ENCODE measurements at places on chromosomes 2 and 18. TPM values are rescaled to one million over a fixed set of nuclear protein-coding genes. Genes with fewer than 3 reads are reported as not detected.

TGIF1 gene
- 13.1 TPM for polyA plus RNA-seq

CCDC121 gene
- 0.97 TPM for polyA plus RNA-seq

GALNT1 gene
- 13.9 TPM for polyA plus RNA-seq

SLC4A5 gene
- polyA plus RNA-seq: 0.12 TPM

DNA sequence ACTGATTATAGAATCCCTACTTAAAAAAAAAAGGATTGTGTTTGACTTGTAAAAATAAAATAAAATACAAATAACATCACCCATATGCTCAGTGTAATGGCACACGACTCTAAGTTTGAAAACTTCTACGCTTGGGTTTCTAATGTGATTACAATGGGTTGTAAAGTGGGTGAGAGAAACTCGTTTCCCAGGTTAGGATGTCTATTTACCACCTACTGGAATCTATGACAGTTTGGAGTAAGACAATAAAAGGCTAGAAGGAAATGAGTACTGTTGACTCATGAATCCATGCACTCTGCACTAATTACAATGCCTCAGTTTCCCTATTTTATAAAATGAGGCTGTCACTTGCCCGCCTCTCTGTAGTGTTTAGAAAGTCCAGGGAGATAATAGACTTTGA is 204.2 kb upstream of the FBXO11 start:
- no peak for DNase-seq

GRCh38 chr2:116491292-116491691 is 1323.2 kb upstream of the DDX18 start:
- no peak for DNase-seq

DNA sequence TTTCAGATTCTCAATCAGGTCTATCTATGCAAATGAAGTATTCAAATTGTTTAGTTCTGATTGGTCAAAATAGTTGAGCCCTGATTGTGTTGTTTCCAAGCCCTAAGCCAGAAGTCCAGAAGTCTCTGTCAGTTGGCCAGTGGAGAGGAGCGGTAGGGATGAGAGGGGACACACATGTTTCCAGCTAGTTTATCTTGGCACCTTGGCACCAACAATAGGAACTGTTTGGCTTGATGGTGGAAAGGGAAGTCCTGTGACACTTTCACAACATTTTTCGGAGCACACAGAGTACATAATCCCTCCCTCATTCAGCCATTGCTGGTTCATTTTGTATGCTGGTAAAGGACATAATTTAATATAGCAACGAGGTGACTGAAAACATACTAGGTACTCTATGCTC is 1661.6 kb downstream of the SUCLG1 start:
- no peak for DNase-seq

DNA sequence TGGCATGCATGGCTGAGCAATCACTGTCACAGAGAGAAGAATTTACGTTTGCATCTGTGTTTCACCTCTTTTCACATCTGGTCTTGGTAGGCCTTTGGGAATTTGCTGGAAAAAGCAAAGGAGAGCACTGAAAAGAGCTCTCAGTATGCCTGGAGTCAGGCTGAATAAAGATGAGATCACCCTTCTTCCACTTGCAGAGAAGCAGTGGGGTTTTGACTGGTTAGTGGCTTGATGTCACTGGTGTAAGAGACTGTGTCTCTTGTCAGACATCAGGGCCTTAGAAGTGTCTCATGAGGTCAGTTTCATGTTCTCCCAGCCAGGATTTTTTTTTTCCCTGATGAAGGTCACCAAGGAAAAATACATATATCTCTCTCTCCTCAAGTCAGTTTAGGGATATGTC is 353.8 kb downstream of the INSIG2 start:
- DNase-seq: no peak

DNA sequence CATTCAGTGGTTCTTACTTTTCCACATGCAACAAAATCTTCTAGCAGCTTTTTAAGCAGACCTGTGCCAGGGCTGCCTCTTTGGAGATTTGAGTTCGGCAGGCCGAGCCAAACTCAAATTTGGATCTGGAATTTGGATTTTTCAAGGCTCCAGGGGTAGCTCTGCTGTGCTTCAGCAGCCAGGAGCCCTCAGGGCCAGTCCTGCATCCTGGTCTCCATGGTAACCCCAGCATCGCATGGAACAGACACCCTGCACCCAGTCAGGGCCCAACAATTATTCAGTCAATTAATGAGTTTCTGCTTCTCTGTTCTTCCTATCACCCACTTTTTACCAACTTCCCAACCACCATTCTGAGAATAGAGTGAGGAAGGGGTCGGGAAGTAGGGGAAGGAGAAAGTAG is 30.0 kb downstream of the EN1 start:
- DNase-seq: no peak

DNA sequence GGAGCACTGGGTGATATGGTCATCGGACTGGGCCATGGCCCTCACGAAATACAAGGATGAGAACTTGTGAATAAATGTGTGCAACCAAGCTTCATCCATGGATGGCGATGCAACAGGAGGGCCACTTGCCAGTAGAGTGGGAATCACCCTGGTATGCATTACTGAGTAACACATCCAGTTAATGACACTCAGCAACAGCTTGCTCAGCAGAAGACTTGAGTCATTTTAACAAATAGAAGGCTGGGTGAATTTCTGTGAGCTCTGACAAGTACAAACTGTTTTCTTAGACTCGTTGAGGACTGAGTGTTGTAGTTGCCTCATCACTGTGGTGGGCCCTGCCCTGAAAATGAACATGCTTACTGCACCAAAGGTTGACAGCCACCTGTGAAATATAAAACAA is 221.6 kb downstream of the NCKAP5 start:
- DNase-seq: no peak

- no peak for DNase-seq
These were observed 75.4 kb upstream of the TANC1 start for GRCh38 chr2:158893026-158893425.

GRCh38 chr2:47675196-47675825 is 107.6 kb upstream of the MSH6 start:
- no peak for DNase-seq

- no peak for DNase-seq
These were observed 67.8 kb upstream of the EPAS1 start for GRCh38 chr2:46229134-46230063.

- DNase-seq: no peak
These were observed 18.7 kb upstream of the DUSP2 start for GRCh38 chr2:96163768-96164429.

- no peak for DNase-seq
These were observed 98.4 kb downstream of the EHBP1 start for GRCh38 chr2:62803961-62804360.

GRCh38 chr18:28407681-28408080 is 230.8 kb upstream of the CDH2 start:
- no peak for DNase-seq

DNA sequence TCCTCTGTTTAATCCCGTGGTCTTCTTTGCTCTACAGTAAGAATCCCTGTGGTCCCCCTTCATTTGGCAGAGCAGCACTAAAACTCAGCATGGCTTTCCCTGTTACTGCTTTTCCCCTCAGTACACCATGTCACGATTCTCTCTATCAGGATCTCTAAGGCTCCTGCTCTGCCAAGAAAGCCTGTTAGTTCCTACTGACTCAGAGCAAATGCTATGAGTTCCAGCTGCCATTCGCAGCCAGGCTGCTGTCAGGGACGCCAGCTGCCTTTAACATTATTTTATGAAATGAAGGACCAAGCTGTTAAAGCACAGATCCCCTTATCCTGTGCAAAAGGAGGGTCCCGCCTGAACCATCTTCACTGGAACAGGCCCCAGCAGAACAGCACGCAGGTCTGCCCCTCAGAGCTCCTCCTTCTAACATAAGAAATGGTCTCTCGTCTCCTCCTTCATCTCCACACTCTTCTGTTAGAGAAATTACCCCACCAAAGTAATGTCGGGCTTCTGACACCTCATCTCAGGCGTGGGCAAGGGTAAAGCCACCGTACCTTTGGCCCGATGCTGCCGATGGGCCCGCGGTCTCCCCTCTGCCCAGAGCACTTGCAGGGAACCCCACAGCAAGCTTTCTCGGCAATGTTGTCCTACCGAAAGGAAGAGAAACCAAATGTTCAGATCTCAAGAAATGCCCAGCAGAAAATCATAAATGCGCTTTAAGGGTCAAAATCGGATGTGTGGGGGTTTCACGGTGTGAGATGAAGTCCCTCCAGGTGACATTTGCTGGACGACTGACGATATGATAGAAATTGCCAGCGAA is 52.6 kb downstream of the COL6A3 start:
- no peak for DNase-seq

DNA sequence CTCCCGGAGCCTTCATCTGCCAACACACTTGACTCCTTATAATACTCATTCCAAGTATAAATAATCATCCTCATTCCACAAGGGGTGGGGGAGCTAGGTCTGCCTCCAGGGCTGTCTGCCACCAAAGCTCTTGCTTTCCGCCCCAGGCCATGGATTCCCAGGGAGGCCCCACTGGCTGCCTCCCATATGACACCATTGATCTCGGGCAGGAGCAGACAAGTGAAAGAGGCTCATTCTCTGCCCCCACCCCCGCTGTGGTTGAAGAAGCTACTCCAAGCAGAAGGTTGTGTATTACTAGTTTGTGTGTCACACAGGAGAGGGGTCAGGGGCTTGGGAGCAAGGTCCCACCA is 99.5 kb downstream of the MRO start:
- no peak for DNase-seq

DNA sequence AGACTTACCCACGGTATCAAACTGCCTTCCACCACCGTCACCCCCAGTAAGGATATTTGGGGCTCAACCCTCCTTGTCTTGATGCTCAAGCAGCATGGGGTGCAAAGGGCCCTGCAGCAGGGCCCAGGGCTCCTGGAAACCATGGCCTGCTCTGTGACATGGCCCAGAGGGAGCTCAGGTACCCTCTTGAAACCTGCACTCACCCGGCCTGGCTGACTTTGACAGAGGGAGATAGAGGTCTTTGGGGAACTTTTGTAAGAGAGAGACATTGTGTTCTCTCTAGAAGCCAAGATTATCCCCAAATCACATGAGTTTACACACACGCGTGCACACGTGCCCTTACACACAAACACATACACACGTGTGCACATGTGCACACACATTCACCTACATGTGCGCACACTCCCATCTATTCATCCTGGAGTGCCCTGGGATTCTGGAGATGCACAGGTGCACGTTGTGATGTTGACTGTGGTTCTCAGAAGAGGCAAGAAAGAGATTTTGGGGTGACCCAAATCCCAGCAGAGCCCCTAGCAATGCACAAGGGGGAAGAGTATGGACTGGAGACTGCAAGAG is 19.6 kb upstream of the KCNK3 start:
- no peak for DNase-seq

DNA sequence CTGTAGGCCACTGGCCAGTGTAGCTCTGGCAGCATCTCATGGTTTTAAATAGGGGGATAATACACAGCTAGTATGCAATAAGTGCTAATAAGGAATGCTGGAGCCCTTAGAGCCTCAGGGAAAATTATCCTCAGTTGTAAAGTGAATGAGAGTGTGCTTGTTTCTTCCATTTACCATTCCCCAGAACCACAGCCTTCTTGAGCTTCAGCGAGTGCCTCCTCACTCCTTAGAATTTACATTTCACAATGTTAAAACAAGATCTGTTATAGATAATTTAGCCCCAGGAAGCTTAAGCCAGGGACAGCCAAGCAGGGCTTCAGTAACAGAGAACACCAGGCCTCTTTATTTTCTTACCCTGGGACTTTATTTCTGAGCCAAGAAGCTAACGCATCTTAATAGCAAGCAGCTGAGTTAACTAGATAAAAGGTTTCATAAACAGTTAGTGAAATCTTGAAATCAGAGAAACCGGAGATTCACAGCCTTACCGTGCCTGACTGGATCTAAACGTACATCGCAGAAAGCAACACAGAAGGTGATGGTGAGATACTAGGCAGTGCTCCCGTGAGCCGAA is 535.2 kb downstream of the TDRD15 start:
- no peak for DNase-seq

DNA sequence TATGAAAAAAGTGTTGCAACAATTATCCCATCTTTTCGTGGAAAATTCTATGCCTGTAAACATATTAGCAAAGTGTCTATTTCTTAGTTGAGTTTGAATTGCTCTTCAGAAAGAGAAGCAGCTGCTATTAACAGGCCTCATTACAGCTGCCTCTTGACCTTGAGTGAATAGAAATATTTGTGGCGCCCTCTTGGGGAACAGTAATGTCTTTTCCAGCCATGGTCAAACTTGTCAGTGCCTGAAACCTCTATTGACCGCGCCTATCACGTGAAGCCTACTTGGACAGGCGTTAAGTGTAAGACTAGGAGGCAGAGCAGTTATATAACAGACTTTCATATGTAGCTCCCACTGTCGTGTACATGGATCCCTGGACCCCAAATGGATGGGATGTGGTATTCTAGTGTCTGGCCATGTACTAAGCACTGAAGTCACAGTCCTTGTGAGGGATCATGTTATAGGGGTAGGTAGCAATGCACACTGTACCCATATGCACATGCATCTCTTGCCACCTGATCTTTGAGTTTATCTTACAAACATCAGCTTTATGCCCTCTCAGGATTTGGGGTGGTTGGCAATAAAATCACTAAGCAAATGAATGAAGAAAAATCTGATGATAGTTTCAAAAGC is 245.0 kb downstream of the PTGR3 start:
- DNase-seq: no peak

GRCh38 chr2:171347591-171348032 is 86.2 kb downstream of the METTL8 start:
- DNase-seq: no peak

DNA sequence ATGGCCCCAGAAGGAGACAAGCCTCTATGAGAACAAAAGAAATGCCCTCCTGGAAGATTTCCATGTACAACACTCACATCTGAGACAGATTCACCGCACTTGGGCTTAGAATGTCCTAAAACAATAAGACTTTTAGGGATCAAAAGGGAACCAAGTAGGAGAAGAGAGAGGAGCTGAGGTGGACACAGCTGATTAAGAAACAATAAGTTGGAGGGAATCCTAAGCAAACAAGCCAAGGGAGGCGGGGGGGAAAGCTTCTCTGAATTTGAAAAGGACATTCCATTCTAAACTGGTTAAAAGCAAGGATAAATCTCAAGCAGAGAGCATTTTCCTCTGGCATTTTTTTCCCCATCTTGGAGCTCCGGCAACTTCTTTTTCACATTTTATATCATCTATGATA is 9.9 kb downstream of the ACVR1 start:
- no peak for DNase-seq

DNA sequence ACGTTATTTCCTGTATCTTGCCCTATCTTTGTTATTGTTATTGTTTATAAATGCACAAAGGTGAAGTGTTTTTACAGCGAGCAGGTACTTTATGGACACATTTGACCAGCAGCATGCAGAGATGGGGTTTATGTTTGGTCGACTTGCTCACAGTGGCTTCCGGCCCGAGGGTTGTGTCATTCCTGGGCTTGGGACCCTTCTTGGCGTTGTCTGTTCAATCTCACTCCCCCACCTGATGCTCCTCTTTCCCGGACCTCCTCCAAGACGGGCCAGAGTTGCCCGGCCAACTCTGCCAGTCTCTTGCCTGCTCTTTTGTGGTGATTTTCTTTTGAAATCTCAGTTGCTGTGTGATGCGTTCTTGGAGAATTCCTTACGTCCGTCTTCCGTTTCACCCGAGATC is 153.9 kb downstream of the TWIST2 start:
- DNase-seq: no peak
